ENCODE measurements at places on chromosomes 3 and 15. TPM values are rescaled to one million over a fixed set of nuclear protein-coding genes. Genes with fewer than 3 reads are reported as not detected.

DNA sequence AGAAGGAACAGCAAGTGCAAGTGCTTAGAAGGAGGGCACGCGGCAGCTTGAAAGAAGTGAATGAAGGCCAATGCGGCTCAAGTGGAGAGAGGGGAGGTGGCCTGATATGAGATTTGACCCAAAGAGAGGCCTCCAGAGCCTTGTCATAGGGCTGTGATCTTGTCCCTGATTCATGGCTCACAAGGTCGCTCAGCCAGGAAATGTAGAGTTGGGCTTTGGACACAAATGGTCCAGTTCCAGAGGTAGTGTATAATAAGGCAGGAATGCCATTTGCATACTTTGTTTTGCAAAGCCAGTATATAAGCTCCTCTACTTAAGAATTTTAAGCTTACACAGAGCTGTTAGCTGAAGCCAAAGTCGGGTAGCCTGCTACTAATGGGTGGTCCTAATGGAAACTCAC lies 33.7 kb downstream of the HGD start:
- no peak for DNase-seq

- no peak for DNase-seq
These were observed 48.8 kb upstream of the MANF start for GRCh38 chr3:51336261-51336660.

ST3GAL6 gene
- 6.7 TPM for polyA plus RNA-seq

C3orf33 gene
- not detected for polyA plus RNA-seq

THAP10 gene
- polyA plus RNA-seq, result 3.8 TPM

PDZRN3 gene
- polyA plus RNA-seq, result 90.4 TPM

SNX33 gene
- 15.4 TPM for polyA plus RNA-seq

DISP2 gene
- polyA plus RNA-seq, result 2.7 TPM
